Immature natural killer cell (primary cell): ENCODE measurements at places on chromosomes 4 and X.

GRCh38 chr4:10295301-10295700 lies 161.9 kb downstream of the ZNF518B start:
- H3K36me3 ChIP-seq = no peaks in the 10 kb centered on the region
- no peak overlapping the region for H3K27ac ChIP-seq
- H3K4me1 ChIP-seq = no peaks in the 10 kb centered on the region
- no peak overlapping the region for H3K4me3 ChIP-seq

DNA sequence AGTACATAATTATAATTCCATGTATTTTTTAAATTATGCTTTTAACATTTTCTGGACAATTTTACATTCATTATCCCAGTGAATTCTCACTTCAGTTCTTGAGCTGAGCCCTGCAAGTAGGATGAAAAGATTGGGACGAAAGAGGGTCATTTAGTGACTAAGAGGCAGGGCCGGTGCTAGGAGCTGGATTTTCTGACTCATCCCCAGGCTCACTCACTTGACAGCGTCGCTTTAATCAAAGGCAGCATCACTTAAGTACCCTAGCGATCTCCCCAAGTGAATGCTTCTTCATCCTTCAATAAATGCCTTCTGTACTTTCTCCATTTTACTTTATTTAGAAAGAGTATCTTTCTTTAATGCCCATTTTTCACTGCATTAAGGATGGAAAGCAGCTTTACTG lies 263.6 kb downstream of the HS3ST1 start:
- H3K27me3 ChIP-seq = no peaks in the 10 kb centered on the region
- no peaks in the 10 kb centered on the region for H3K4me1 ChIP-seq
- DNase-seq = no peak
- no peak overlapping the region for H3K27ac ChIP-seq
- H3K4me3 ChIP-seq = no peak overlapping the region

DNA sequence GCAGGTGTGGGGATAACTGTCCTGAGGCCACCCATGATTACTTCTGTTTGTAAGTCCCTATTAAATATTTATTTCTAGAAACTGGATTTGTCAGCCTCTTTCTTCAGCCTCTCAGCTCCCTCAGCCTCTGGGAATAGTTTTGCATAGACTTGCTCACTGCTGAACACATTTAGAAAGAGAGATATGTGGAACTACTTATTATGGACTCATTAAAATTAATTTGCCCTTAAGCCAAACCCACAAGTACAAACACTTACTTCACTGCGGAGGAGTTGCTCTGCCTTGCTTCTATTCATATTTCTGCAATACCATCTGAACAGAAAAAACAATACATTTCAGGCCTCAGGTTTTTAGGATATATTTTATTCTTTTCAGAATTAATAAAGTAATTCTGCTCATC lies 22.4 kb upstream of the TXK start:
- no peak for DNase-seq
- no peak overlapping the region for H3K4me3 ChIP-seq
- peaks cover 53% of the 10 kb centered on the region for H3K36me3 ChIP-seq

DNA sequence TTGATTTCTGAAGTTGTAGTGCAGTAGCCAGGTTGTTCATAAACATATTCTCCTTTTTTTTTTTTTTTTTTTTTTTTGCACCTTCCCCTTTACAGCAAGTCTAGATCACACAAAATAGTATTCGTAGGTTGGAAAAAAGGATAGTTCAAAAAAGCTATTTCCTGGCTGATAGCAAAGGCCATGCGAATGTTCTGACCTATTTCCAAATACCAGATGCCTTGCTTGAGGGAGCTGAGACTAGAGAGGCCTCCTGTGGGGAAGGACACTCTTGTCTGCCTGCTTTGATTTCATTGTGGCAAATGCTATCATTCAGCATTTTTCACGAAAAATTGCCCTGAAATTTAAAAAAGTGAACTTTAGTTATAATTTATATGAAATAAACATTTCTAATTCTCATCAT lies 111.4 kb downstream of the MAD2L1 start:
- no peak for DNase-seq
- H3K4me1 ChIP-seq = no peaks in the 10 kb centered on the region

- no peak overlapping the region for H3K4me3 ChIP-seq
- no peaks in the 10 kb centered on the region for H3K4me1 ChIP-seq
- no peaks in the 10 kb centered on the region for H3K27me3 ChIP-seq
These were observed 161.6 kb upstream of the MID1 start for GRCh38 chrX:10781847-10782530.

GRCh38 chrX:118468122-118468521 lies 27.5 kb upstream of the DOCK11 start:
- DNase-seq = no peak
- H3K36me3 ChIP-seq = no peaks in the 10 kb centered on the region

- H3K36me3 ChIP-seq = no peaks in the 10 kb centered on the region
- no peaks in the 10 kb centered on the region for H3K27me3 ChIP-seq
- no peak overlapping the region for H3K4me3 ChIP-seq
- H3K27ac ChIP-seq = no peak overlapping the region
- no peaks in the 10 kb centered on the region for H3K4me1 ChIP-seq
These were observed 6.3 kb downstream of the DCHS2 start for GRCh38 chr4:154485127-154485773.

DNA sequence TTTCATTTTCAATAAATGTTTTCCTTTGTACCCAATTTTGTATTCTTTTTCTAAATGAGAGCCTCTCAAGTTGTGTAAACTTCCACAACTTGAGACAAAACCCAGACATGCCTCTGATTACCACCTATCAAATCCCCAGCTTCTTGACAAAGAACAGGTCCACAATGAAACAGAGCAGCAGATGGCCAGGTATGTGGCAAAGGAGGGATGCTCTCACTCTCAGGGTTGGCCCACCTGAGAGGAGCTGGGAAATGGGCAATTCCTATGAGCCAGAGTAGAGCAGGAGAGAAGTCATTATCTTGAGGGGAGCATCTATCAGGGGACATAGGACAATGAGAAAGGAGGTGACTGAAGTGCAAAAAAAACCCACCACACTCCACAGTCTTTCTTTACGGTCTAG lies 273.5 kb upstream of the FAM241A start:
- no peaks in the 10 kb centered on the region for H3K36me3 ChIP-seq
- no peaks in the 10 kb centered on the region for H3K27me3 ChIP-seq
- no peak overlapping the region for H3K27ac ChIP-seq
- H3K4me3 ChIP-seq = no peak overlapping the region
- H3K4me1 ChIP-seq = no peaks in the 10 kb centered on the region

DNA sequence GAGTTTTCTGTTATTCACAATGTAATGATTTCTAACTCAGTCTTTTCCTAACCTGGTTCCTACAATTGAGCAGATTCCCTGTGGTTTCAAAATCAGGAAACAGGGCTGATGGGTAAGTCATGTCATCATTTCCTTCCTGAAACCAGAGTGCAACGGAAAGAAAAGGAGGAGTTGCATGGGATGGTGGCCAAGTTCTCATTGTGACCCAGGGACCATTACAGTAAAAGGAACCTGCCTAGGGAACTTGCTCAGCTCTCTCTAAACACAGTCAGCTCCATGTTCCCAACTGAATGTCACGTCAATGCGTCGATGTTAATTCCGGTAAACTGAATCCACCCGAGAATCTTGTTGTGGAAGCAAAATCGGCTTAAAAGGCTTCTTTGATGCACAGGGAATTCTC lies 51.2 kb downstream of the LGI2 start:
- DNase-seq = no peak
- peaks cover 21% of the 10 kb centered on the region for H3K4me1 ChIP-seq
- H3K27ac ChIP-seq = no peak overlapping the region
- H3K4me3 ChIP-seq = no peak overlapping the region

GRCh38 chr4:25454476-25454875 lies 77.4 kb downstream of the ANAPC4 start:
- no peak overlapping the region for H3K27ac ChIP-seq
- peaks cover 4% of the 10 kb centered on the region for H3K27me3 ChIP-seq

DNA sequence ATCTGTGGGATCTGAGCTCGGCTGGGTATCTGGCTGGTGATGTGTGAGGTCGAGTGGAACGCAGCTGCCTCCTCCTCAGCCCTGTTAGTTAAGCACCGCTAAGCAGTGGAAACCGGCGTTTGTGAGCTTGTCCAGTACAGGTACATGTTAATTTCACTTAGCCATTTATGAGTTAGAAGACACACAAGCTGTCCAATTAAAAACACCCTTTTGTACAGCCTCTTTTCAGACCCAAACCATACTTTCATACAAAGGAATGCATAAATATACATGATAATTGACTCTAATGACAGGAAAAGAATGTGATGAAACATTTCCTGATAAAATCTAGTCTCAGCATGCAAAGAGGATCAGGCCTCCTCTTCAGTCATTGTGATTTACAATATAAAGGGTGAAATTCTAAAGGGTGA lies 163.6 kb upstream of the FAT1 start:
- peaks cover 2% of the 10 kb centered on the region for H3K27me3 ChIP-seq
- H3K4me1 ChIP-seq = no peaks in the 10 kb centered on the region
- no peak overlapping the region for H3K4me3 ChIP-seq
- no peaks in the 10 kb centered on the region for H3K36me3 ChIP-seq
- no peak overlapping the region for H3K27ac ChIP-seq

GRCh38 chr4:183011213-183011907 lies 87.7 kb upstream of the WWC2 start:
- peaks cover 4% of the 10 kb centered on the region for H3K27me3 ChIP-seq
- no peak for DNase-seq
- no peak overlapping the region for H3K27ac ChIP-seq
- H3K36me3 ChIP-seq = no peaks in the 10 kb centered on the region
